ENCODE measurements at places on chromosomes 4 and X.

- DNase-seq = no peak
Observed at GRCh38 chr4:186104890-186105646, 564 bp downstream of the FAM149A start.

DNA sequence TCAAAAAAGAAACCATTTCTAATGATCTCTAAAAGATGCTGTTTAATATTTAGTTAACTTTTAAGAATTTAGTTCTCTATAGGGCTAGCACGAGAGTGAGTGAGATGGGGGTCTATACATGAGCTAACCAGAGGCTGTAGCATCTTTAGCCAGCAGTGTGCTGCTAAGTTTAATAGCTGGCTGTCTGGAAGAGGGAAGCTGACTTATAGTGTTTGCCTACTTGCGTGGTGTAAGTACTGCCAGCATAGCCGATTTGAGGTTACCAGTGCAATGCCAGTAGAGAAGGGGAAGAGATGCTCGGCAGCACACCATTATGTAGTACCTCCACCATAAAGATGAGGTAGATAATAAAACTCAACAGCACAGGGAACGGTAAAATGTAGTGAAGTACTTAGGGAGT is 47.1 kb upstream of the TMEM131L start:
- no peak for DNase-seq

DNA sequence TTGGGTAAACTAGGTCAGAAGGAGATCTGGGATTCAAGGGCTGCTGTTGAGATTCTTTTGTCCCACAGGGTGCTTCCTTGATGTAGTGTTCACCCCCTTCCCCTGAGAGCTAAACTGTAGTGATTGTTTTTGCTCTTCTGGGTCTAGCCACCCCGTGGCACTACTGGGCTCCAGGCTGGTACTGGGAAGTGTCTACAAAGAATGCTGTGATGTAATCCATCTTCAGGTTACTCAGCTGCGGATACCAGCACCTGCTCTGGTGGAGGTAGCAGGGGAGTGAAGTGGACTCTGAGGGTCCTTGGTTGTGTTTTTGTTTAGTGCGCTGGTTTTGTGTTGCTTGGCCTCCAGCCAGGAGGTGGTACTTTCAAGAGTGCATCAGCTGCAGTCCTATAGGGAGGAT is 365.5 kb downstream of the ZNF674 start:
- DNase-seq = no peak

- no peak for DNase-seq
Observed at GRCh38 chr4:16858275-16858752, 40.1 kb downstream of the LDB2 start.

GRCh38 chr4:168475745-168476144 is 4.5 kb downstream of the DDX60L start:
- no peak for DNase-seq

Data from NCI-H748 treated with DMSO at 0.1 percent for 48 hours (cell line).